ENCODE measurements at places on chromosomes 4 and X.

- DNase-seq = no peak
Measured at GRCh38 chr4:6751611-6752485, 30.7 kb upstream of the KIAA0232 start.

- DNase-seq = no peak
Measured at GRCh38 chrX:108029928-108030711, 14.7 kb upstream of the VSIG1 start.

DNA sequence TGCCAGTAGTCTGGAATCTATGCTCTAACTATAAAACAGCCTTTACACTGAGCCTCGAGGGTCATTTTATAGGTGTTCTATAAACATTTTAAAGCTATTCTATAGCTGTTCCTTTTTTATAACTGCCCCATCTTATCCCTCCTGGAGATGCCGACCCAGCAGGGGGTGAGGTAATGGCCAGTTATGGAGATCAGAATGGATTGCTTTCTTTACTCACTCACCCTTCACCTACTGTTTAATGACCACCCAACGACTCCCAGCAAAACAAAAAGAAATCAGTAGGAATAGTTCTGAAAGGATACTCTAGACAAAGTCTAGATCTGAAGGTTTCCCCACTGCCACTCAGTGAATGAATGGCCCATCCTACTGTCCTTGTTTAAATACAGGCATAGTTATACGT, 1113.1 kb downstream of the FAT4 start:
- DNase-seq = no peak

DNA sequence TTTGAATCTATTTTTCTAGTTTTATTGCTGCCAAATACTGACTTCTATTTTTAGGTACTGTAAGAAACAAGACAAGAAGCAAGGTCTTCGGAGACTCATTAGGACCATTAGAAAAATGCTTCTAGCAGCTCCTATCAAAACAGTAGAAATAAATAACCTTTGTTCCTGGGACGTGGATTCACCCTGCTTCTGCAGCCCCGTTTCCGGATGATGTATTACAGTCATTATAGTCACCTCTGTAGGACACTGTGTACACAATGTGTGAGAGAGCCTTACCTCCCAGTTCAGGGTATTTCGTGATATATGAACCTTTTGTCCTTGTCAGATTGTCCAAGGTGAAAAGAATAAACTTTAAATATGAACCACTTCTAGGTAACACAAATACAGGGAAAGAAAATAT, 484.0 kb upstream of the TECRL start:
- DNase-seq = no peak

GRCh38 chrX:19544693-19545305, 29.5 kb upstream of the MAP3K15 start:
- DNase-seq = peak; percentile 37

DNA sequence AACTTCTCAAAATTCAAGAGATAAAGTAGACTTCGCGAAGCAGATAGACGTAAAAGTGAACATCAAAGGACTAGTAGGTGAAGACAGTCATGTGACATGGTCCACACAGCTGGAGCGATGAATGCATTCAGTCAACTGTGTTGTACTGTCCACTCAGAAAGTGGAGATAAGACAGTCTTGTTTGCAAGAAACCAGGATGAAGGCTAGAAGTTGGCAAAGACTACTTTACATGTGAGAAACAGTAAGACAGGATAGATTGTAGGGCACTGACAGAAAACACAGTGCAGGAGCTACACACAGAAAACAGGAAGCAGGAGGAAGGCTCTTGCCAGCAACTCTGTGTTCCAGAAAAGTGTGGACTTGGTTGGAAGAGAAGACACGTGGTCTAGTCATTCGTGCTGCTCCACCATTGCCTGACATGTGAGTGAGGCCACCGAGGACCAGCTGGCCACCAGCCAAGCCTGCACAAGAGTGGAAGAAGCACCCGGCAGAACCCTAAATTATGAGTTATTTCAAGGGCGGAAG, 78.9 kb downstream of the FAT1 start:
- DNase-seq = no peak

- no peak for DNase-seq
Measured at GRCh38 chr4:156939801-156940200, 31.8 kb downstream of the PDGFC start.

GRCh38 chr4:82559735-82560120, 2.1 kb downstream of the TMEM150C start:
- DNase-seq = no peak

GRCh38 chr4:114383067-114383466, 215.5 kb upstream of the UGT8 start:
- DNase-seq = no peak

- no peak for DNase-seq
Measured at GRCh38 chr4:105550641-105551040, 1.8 kb upstream of the ARHGEF38 start.

DNA sequence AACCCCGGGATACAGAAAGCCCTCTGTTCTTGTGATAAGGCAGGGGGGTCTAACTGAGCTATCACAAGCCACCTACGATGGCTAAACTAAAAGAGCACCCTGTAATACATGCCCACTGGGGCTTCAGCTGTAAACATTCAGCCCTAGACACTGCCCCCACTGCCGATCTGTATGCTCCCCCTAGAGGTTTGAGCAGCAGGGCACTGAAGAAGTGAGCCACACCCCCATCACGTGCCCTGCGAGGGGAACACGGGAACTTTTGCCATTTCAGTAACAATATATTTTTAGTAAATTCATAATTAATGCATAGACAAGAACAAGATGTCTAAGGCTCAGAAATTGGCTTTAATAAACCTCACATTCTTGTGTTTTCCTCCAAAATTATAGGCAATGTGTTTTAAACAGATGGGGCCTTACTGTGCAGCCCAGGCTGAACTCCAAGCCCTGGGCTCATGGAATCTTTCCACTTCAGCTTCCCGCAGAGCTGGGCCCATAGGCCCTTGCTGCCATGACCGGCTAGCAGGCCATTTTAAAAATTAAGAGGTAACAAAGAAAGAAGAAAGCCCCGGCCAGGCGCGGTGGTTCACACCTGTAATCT, 235.3 kb upstream of the SFRP2 start:
- no peak for DNase-seq

DNA sequence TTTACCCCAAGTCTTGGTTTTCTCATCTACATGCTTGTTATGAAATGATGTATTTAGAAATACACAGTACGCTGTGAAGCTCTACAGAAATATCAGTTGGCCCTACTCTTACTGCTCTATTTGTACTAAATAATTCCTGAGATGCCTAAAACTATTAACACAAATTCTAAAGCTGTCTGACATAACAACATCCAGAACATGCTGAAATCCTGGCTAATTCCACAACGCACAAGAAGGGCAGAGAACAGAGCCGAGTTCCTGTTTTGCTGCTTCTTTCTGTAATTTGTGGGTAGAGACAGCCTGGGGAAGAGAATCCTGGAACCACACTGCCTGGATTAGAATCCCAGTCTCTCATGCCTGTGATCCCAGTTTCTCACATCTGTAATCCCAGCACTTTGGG, 59.0 kb downstream of the ZNF827 start:
- DNase-seq = no peak

DNA sequence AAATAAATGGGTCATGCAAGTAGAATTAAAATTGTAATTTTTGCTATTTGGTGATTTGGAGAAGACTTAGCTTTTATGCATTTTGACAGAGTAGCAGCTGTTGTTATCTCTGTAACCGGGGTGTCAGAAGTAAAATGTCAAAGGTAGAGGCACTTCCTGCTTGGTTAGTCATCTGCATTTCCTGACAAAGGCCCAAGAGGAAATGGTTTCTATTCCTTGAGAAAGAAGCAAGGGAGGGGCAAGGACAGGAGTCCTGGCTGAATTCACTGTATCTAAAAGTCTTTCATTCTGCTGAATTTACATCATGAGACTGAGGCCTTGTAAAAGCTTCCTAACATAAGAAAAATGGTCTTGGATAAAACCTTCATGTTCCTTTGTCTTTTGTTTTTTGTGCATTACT, 550.9 kb upstream of the BOD1L1 start:
- DNase-seq = no peak

DNA sequence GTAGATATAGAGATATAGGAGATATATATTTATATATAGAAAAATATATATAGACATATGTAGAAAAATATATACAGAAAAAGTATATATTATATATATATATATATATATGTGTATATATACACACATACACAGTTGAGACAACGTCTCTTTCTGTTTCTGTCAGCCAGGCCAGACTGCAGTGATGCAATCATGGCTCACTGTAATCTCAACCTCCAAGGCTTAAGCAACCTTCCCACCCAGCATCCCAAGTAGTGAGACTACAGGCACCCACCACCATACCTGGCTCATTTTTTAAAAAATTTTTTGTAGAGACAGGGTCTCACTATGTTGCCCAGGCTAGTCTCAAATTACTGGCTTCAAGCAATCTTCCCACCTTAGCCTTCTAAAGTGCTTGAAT, 426.3 kb downstream of the GPM6A start:
- no peak for DNase-seq

- no peak for DNase-seq
Measured at GRCh38 chr4:138841343-138841742, 174.2 kb upstream of the NOCT start.

DNA sequence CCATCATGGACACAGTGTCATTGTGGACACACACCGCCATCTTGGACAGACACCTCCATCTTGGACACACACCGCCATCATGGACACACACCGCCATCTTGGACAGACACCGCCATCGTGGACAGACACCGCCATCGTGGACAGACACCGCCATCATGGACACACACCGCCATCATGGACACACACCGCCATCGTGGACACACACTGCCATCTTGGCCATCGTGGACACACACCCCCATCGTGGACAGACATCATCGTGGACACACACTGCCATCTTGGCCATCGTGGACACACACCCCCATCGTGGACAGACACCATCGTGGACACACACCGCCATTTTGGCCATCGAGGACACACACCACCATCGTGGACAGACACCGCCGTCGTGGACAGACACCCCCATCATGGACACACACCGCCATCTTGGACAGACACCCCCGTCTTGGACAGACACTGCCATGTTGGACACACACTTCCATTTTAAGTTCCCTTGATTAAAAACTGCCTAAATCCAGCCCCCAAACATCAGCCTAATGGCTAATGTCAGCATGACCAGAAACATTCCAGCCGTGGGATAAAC, 9.1 kb downstream of the ASMTL start:
- DNase-seq = peak; percentile 4

GRCh38 chr4:83238393-83239248, 46.0 kb downstream of the COQ2 start:
- DNase-seq = no peak

DNA sequence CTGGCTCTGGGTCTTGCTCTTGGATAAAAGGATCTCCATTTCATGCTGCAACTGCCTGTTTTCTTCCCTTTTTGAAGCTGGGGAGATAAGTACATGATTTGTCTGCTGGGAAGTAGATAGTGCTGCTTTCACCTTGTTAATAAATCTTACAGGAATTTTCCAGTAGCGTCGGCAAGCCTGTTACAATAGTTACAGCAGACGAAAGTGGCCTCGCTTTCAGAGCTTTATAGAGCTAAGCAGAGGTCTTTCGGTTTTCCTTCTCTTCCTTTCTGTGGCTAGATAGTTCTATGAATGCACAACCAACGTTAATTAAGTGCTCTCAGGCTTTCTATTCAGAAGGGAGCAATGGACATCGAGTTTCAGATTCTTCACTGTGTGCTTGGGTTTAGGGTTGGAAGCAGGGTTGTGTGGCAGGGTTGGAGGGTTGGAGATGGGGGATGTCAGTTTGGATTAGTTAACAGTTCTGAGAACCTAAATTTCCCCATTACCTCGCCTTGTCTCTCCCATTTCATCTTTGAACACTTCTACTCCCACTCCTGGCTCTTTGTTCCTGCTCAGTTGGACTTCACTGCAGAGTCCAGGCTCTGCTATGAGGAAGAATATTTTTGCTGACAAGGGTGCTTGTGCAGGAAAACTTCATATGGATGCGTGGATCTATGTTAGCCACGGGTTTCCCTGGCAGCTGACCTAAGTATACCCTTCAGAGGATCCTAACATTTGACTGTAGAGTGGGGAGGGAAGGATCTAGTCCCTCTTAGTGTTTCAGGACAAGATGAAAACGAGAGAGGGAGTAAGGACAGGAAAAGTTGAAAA, 237.9 kb downstream of the ARHGAP10 start:
- no peak for DNase-seq

GRCh38 chr4:155179216-155179615, 29.2 kb upstream of the NPY2R start:
- DNase-seq = no peak

DNA sequence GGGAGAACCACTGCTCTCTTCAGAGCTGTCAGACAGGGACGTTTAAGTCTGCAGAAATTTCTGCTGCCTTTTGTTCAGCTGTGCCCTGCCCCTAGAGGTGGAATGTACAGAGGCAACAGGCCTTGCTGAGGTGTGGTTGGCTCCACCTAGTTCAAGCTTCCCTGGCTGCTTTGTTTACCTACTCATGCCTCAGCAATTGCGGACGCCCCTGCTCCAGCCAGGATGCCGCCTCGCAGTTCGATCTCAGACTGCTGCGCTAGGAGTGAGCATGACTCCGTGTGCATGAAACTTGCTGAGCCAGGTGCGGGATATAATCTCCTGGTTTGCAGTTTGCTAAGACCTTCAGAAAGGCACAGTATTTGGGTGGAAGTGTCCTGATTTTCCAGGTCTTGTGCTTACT, 70.9 kb downstream of the MAGEB5 start:
- DNase-seq = no peak

- no peak for DNase-seq
Measured at GRCh38 chr4:140305053-140305452, 68.4 kb upstream of the SCOC start.

DNA sequence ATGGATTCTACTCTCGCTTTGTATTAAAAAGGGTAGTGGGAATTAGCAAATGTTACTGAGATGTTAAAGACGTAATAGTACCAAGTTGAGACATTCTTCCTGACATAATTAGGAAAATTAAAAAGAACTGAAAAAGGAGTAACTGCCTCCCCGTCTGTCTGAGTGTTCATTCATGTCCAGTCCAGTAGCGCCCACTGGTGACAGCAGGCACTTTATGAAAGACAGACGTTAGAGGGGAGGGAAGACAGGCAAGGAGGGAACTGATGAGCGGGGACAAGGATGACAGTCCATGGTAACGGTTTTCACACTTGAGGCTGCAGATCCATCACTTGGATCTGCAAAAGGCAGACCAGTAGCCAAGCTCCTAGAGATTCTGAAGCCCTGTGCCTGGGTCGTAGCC, 326.7 kb downstream of the STK32B start:
- no peak for DNase-seq

DNA sequence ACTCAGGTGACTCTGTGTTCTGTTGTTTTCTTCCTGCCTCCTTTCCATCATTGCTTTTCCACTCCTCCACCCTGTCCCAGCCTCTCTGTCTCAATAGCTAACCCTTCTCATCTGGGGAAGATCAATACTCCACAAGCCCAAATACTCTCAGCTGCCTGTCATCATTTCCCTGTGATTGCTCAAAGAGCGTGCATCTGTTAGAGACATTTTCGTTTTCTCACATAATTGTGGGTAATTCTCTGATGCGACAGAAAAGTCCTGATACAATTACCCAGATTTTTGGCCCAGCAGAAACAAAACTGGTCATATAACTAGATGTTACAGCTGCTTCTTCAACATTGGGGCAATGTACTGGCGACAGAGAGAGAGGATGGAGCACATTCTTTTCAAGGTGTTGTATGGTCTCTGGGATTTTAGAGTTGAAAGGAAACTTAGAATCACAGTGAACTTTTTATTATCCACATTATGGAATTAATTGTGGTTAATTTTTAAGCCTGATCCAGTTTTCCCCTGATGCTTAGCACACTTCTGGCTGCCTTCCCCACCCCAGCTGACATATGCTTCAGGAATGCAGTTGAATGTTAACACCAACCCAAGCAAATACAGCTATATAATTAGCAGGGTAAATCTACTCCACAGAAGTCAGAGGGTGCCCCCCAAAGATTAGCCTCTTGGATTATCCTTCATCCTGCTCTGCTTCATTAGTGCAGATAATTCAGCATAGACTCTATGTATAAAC, 171.4 kb upstream of the ANXA3 start:
- no peak for DNase-seq
